NCI-H1694 treated with DMSO at 0.1 percent for 48 hours (cell line): ENCODE measurements at places on chromosomes 6 and 20.

- no peak for DNase-seq
Measured at GRCh38 chr6:169794317-169795055, 43.1 kb downstream of the ERMARD start.

GRCh38 chr6:112984899-112985298 is 637.8 kb downstream of the RFPL4B start:
- DNase-seq: no peak

- no peak for DNase-seq
Measured at GRCh38 chr6:54702772-54703171, 143.8 kb upstream of the FAM83B start.

DNA sequence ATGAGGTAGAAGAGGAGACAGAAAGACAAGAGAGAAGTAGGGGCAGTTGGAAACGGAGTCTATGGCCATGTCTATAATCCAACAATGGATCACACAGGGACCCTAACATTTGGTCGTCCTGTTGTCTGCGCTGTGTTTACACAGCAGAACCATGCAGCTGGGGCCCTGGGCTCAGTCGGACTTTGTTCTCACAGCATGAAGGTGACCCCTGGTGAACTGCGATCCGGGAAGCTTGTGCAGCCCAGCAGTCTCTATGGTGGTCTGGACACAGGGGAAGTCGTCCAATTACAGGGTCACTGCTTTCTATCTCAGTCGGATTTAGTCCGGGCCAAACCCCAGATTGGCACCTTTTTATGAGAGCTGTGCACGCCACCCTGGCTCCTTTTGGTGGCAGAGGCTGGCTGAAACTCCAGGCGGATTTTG is 153.6 kb downstream of the FOXA2 start:
- no peak for DNase-seq
